Mesendoderm (in vitro differentiated cells): ENCODE measurements at places on chromosomes 13 and 19.

DNA sequence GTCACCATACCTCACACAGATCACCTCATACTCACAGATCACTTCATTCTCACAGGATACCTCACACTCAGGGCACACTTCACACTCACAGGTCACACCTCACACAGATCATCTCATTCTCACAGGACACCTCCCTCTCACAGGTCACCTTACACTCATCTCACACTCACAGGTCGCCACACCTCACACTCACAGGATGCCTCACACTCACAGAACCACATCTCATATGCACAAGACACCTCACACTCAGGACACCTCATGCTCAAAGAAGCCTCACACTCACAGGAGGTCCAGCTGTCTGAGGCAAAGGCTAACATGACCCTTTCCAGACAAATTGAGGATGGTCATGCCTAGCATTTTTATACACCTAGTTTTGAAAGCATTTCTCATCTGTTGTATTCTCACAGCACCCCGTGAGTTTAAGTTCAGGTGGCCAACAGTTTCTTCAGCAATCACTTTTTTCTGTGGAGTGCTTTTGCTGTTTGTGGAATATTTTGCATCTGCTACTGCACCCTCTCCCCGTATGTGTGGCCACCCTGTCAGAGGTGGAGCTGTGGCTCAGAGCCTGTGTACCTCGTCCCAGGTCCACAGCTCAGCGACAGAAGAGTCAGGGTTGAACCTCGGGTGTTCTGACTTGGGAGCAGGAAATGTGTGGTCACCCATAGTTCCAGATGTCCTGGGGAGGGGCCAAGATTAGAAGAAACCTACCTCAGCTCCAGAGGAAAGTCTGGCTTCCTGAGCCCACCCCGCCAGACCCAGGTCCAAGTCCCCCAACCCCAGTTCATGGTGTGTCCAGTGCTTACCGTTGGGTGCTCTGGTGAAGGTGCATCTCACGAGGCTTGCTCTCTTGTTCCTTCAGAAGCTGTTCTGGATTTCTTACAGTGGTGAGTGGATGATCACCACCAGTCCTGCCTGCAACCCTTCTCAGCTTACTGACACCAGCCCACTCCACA is 7.6 kb downstream of the F7 start:
- DNase-seq = no peak

DNA sequence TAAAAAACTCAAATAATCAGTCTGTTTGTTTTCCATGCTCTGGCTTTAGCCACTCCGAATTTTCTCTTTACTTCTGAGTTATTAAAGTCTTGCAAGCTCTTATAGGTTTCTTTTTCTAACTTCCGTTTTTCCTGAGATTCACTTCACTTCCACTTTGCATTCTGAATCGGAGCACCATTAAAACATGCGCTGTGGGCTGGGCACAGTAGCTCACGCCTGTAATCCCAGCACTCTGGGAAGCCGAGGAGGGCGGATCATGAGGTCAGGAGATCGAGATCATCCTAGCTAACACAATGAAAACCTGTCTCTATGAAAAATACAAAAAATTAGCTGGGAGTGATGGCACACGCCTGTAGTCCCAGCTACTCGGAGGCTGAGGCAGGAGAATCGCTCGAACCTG is 357.9 kb downstream of the SLITRK6 start:
- no peak for DNase-seq

DNA sequence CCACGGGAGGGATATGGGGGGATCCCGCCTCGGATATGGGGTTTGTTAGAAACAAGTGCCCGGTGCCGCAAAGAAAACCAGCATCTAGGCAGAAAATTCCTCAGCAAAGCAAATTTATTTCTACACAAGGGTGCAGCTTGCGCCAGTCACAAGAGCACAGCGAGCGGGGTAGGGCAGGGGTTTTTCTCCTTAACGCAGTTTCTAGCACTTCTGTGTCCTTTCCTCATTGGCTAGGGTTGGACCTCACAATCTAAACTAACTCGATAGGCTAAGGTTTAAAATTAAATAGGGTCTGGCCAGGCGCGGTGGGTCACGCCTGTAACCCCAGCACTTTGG is 595 bp downstream of the ZNF440 start:
- peak; percentile 38 for DNase-seq

GRCh38 chr19:38900202-38900629 is 447 bp downstream of the NFKBIB start:
- DNase-seq = no peak

GRCh38 chr19:18346091-18346490 is 5.7 kb downstream of the PGPEP1 start:
- DNase-seq = peak; percentile 94

DNA sequence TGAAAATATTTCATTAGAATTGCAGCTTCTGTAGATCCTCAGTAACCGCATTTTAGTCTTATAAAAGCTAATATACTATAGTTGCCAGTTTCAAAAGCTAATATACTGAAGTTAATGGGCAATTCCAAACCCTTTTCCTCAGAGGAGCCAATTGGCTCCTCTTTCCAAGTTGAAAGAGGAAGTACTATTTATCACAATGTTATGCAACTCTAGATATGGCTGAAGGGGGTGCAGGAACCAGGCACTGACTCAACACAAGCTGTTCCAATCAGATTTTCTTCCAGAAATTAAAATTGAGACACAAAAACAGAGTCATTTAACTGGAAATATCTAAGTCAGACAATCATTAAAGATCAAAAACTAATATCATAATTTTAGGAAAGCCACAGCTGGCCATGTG is 258.9 kb downstream of the PCDH20 start:
- DNase-seq = no peak

- peak; percentile 89 for DNase-seq
These were observed 15.1 kb downstream of the CC2D1A start for GRCh38 chr19:13920940-13921747.

DNA sequence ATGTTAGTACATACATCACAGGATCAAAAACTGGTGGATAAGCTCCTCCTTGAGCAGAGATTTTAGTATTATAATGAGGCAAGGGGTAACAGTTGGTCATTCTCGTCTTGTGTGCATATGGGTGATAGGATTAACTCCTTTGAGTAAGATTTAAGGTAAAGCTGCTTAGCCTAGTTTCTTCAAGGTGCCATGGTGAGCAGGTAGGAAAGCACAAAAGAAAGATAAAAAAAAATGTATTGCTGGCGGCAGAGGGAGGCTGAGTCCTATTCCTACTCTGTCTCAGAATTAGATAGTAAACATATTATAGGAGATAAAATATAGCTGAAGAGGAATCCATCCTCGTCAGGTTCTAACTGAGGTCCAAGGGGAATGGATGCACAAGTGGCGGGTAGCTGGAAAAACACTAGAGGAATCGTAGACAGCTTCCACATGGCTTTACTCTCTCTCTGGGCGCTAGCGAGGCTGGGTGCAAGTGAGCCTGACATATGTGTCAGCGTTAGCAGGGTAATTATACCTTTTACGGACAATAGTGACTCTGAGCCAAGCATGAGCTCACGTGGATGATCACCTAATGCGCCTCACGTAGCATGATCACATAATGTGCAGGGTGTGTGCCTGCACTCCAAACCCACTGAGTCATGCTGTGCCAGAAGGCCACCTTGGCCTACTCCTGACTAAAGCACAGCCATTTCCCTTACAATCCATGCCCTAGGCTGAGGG is 734.3 kb upstream of the MIR17HG start:
- DNase-seq = no peak

DNA sequence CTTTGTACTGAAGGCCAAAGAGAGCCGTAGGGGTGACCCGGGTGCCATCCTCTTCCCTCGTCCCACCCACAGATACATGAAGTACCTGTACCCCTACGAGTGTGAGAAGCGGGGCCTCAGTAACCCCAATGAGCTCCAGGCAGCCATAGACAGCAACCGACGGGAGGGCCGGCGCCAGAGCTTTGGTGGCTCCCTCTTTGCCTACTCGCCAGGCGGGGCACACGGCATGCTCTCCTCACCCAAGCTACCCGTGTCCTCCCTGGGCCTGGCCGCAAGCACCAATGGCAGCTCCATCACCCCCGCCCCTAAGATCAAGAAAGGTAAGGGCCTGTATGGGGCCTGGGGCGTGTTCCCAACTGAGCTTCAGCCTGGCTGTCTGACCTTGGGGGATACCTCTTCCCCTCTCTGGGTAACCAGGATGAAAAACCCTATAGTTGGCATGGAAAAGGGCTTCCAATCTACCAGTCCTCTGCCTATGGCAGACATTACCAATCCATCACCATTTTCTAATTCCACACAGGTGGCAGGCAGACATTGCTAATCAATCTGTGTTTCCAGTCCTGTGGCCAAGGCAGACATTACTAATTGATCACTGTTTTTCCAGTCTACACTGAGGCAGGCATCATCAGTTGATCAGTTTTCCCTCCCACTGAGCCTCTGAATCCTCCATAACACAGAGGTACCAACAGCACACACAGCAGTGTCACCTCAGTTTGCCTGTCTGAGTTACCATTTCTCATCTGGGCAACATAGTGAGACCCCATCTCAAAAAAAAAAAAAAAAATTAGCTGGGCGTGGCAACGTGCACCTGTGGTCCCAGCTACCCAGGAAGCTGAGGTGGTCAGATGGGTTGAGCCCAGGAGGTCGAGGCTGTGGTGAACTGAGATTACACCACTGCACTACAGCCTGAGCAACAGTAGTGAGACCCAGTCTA is 19.1 kb upstream of the WDR18 start:
- DNase-seq = peak; percentile 75

- DNase-seq = peak; percentile 91
These were observed 5.2 kb upstream of the REXO1 start for GRCh38 chr19:1853295-1854038.

DNA sequence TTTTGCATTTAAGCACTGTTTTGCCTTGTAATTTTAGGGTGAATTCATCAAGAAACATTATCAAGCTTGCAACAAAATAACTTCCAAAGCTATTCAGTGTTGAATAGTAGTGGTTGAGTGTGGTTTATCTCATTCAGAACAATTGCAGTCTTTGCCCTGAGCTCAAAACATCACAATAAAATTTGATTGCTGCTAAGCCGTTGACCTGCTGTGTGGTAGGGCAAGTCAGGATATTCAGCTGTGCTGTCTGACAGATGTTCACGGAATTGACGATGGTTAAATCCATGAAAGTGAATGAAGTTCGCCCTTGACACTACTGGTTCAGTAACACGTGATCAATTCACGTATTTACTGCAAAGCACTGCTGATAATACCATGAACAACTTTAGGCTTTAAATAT is 66.9 kb downstream of the GJA3 start:
- no peak for DNase-seq

GRCh38 chr19:8129061-8129618 is 20.3 kb downstream of the FBN3 start:
- no peak for DNase-seq

DNA sequence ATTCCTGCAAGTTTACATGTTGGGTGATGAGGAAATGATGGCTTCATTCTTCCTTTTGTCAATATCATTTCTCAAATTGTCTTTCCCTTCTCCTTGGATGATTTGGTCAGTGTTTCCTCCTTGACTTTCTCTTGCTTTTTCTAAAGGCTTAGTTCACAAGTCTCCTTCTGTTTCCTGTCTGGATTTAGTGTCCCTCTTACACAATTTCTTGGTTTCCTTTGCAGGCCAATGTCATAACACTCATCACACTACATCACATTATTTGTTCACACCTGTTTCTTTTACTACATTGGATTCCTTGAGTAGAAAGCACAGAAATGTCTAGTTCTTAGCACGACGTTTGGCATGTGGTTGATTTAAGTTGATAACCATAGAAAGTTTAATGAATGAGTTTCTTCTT is 490.7 kb downstream of the TDRD3 start:
- no peak for DNase-seq

- DNase-seq = peak; percentile 39
These were observed 11.2 kb upstream of the LYPD3 start for GRCh38 chr19:43476606-43477005.

DNA sequence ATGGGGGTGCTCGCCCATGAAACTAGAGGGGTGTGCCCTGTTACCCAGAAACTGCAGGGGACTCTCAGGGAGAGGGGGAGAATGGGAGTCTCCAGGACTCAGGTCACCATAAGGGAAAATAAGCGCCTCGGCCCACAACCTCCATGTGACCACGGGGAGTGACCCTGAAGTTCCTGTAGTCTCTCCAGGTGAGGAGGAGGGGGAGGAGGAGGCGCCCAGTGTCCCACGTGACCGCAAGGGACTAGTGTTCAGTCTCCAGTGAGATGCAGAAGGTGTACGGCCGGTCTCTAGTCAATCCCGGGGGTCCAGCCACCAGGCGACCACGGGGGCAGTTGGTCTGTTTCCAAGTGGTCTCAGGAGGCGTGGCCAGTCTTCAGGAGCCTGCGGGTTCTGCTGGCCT is 16.0 kb downstream of the TM6SF2 start:
- no peak for DNase-seq

DNA sequence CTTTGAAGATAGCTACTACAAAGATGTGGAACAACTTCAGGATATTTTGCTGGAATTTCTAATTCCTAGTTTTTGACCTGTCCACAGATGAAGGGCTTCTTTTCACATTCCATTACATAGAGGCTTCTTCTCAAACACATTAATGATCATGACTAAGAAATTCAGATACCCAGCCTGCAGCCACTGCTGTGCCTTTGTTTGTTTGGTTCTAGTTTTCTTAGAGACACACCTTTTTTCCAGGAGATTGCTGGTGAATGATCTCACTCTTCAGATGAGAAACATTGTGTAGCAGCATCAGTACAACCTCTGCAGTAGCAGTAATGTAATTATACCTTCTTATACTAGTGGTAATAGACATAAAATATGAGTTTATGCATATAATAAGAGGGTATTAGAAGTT is 5.0 kb downstream of the TDRD3 start:
- DNase-seq = peak; percentile 21

DNA sequence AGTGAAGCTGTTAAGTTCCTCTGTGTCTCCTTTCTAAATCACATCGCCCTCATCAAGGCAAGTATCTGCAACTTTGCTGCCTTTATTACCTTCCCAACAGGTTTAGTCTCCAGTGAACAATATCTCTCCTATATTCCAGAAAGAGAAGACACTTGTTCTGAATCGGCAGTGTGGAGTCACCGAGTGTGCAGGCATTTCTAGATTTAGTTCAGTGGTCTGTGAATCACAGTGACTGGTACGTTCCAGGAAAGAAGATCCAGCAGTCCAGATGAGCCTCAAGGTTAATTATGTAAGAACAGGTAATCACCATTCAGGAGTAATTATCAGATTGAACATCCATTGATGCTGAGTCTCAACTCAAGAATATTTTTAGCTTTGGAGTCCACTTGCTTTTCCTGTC is 497.0 kb downstream of the FOXO1 start:
- no peak for DNase-seq

DNA sequence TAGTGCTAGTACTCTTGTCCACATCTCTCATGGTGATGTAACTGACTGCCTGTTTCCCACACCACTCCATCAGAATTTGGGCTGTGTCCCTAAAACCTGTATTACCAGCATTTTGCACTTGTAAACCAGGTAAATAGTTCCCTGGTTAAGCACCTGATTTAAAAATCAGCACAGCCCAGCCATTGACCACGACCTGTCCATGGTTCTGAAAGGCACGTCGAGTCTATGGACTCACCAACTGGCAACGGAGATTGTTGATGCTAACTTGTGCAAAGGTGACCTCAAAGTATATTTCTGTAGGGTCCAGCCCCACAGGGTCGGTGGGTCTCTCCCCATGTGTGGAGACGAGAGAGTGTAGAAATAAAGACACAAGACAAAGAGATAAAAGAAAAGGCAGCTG is 46.7 kb upstream of the ZNF835 start:
- peak; percentile 12 for DNase-seq
